ENCODE measurements at places on chromosomes 5 and 9. TPM values are rescaled to one million over a fixed set of nuclear protein-coding genes. Genes with fewer than 3 reads are reported as not detected.

The SOHLH1 gene
- not detected for polyA plus RNA-seq

The CAPSL gene
- polyA plus RNA-seq = not detected

The GRXCR2 gene
- polyA plus RNA-seq = 0.03 TPM

The ZDHHC11B gene
- polyA plus RNA-seq = not detected

GRCh38 chr9:137881591-137882505 lies 4.3 kb downstream of the CACNA1B start:
- no peak for DNase-seq

GRCh38 chr9:134216961-134217360 lies 52.6 kb upstream of the RNU6ATAC start:
- DNase-seq = no peak

DNA sequence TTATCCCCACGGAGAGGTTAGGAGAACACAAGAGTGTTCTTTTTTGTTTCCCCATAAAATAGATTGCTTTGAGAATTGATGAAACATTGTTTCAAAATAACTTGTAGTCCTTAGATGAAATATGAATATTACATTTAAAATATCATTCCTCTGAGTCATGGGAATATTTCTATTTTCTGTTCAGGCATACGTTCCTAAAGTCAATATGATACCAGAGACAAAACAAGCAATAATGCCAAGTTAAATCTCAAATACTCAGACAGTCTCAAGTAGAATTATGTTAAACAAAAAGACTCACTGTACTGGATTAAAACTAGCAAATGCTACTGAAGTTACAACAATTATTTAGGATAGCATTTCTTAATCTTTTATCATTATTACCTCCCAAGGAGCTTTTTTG lies 111.7 kb upstream of the C6 start:
- no peak for DNase-seq

All from keratinocyte (primary cell).